GM20000 (cell line): ENCODE measurements at places on chromosomes 5 and 9.

DNA sequence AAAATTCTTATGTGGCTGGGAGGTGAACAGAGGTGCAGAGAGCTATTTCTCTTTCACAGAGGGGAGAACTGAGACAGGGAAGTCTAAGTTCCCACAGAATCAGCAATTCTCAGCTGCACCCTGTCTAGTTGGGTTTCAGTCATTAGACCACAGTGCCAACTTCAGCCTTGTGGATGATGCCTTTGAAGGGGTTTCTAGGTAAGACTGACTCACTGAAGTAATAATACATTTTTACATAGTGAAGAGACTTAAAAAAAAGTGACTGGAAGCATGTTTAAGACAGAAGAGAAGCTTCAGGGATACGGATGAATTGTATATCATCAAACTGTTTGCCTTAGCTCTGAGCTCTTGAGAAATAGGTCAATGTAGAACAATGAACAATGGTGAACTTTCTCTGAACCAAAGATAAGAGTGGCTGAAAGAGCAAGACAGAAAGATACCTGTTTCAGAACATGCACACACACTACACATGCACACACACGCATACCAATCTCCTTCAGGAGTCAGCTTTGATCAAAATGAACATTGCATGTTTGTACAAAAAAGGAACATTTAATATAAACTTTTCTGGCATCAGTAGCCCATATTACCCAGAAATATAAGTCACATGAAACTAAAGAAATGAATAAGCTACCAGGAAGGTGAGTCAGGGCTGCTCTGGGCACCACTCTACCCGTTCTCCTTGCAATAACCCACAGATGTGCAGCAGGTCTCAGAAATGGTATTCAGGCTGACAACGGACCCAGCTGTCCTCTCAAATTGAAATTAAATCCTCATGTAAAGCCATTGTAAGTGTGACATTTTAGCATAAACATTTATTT, 12.6 kb upstream of the FYB1 start:
- no peak for DNase-seq

GRCh38 chr9:82894961-82895821, 167.8 kb downstream of the RASEF start:
- no peak for DNase-seq

DNA sequence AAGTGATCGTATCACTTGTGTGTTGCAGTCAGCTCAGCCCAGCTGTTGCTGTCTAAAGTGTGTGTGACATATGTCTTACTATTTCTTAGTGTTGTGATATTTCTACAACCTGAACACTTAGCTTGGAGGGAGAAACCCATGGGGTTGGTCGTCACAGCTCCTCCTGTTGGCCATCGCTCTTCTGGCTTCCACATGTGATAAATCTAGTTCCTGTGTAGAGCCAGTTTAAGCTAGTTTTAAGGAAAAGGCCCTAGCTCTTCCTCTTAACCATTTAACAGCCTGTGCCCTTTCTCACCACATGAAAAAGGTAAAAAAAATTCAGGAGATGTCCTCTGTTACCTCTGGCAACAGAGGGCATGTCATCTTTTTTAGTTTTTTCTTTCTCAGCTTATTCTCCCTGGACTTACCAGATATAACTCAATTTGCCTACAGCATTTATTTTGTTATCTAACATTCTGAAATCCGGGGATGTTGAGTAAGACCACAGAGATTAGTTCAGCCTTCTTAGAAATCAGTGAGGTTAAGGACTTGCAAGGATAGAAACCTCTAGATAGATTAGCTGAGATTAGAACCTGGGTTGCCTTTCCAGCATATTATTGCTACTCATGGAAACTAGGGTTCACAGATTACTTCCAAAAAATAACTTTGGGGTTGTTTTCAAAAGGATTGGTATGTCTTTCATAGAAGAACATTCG, 100.4 kb downstream of the GAPVD1 start:
- no peak for DNase-seq

- no peak for DNase-seq
These were observed 111.3 kb upstream of the NR5A1 start for GRCh38 chr9:124618476-124618875.

- no peak for DNase-seq
These were observed 30.0 kb downstream of the ROPN1L start for GRCh38 chr5:10471677-10472076.

DNA sequence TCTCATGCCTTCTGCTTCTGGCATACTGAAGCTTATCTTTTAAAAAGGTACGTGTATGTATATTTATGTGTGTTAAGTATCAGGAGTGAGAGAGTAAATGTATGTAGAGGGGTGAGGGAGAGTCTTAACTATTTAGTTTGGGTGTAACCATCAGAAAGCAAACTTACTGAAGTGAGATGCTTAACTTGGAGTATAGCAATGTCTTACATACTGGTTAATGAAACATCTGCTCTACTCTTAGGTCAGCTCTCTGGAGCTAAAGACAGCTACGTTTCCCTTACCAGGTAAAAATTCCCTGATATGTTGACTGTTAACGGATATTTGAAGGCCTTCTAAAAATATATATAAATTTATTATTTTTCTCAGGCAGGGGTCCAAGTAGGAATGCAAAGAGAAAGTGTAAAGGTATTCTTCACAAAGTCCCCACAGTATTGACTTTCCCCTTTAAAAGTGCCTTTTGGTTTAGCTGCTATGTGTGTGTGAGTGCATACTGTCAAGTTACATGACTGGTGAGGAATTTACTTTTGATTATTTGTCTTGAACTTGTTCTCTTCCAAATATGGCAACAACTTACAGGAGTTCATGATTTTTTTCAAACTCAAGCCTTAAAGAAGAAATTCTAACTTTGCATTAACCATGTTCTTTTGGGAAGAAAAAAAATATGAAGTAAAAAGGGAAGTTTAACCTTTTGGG, 12.3 kb upstream of the C5orf24 start:
- DNase-seq: no peak

DNA sequence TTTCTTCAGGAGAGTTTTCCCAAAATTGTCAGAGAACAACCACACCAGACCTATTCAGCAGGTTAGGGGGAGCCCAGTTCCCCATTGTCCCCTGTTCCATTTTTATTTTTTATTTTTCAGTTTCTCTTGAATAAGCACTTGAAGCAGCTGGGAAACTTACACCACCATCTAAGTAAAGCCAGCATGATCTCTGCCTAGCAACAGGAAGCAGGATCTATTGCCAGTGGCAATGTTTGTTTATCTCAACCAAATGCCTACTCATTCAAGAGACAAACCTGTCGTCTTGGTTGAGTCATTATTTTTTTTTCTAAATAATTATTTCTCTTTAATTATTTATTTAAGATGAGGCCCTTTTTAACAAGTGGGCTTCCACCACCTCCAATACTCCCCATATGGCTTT, 379.3 kb downstream of the PLK2 start:
- DNase-seq: no peak

GRCh38 chr9:91119142-91119541, 242.6 kb downstream of the AUH start:
- DNase-seq: no peak

GRCh38 chr9:105694848-105695581, 674 bp downstream of the TMEM38B start:
- DNase-seq: peak; percentile 67

- peak; percentile 52 for DNase-seq
These were observed 10.4 kb downstream of the AMACR start for GRCh38 chr5:33997331-33997983.
